RPMI7951 (cell line): ENCODE measurements at places on chromosomes 4 and X.

- DNase-seq = no peak
These were observed 230.1 kb downstream of the OPHN1 start for GRCh38 chrX:68203211-68203610.

DNA sequence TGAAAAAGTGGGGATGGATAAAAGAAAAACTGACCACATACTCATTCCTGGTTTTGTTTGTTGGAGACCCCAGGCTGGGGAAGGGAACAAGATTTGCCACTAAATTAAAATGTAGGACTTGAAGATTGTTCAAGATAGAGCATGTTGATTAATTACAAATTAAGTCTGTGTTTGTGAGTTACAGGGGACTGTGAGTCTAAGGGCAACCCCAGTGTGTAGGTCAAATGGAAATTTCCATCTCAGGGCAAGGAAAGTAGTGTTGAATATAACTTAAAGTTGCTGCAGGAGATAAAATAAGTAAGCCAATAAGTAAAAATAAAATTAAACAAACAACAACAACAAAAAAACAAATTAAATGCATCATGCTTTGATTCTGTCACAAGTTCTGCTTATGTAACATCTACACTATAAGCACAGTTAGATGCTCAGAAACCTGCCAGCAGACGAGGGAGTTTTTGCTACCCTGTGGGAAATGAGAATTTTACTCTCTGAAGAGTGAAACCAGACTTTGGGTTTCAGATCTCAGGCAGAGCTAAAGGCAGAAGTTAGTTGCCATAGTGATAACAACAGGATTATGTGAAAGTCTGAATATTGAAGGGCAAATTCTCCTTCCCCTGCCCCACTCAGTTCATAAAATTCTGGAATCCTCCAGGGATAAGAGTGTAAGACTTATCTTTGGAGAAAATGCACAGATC, 352.3 kb downstream of the GRXCR1 start:
- no peak for DNase-seq

DNA sequence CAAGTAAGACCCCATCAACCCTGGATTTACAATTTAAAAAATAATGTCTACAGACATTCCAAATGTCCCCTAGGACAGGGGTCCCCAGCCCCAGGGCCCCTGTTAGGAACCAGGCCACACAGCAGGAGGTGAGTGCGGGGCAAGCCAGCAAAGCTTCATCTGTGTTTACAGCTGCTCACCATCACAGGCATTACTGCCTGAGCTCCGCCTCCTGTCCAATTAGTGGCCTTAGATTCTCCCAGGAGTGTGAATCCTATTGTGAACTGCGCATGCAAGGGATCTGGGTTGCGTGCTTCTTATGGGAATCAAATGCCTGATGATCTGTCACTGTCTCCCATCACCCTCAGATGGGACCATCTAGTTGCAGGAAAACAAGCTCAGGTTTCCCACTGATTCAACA, 146.1 kb downstream of the ATP10D start:
- no peak for DNase-seq

DNA sequence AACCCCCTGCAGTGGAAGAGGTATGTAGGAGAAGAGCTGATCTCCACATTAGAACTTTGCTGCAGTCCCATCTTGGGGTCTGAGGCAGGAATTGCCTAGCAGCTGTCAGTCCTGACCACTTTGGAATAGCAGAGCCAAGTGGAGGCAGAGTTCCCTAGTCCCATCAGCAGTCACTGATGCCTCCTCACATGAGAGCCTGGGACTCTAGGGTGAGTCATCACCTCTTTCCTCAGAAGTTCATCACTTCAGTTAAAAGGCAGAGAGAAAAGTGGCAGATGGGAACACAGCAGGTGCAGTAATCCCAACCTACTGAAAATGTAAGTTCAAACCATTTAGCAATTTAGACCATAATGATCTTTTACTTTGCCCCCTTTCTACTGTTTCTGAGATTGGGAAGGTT, 73.9 kb upstream of the MED14 start:
- DNase-seq = peak; percentile 41

- peak; percentile 54 for DNase-seq
These were observed 27.5 kb upstream of the ASMTL start for GRCh38 chrX:1480082-1480785.

DNA sequence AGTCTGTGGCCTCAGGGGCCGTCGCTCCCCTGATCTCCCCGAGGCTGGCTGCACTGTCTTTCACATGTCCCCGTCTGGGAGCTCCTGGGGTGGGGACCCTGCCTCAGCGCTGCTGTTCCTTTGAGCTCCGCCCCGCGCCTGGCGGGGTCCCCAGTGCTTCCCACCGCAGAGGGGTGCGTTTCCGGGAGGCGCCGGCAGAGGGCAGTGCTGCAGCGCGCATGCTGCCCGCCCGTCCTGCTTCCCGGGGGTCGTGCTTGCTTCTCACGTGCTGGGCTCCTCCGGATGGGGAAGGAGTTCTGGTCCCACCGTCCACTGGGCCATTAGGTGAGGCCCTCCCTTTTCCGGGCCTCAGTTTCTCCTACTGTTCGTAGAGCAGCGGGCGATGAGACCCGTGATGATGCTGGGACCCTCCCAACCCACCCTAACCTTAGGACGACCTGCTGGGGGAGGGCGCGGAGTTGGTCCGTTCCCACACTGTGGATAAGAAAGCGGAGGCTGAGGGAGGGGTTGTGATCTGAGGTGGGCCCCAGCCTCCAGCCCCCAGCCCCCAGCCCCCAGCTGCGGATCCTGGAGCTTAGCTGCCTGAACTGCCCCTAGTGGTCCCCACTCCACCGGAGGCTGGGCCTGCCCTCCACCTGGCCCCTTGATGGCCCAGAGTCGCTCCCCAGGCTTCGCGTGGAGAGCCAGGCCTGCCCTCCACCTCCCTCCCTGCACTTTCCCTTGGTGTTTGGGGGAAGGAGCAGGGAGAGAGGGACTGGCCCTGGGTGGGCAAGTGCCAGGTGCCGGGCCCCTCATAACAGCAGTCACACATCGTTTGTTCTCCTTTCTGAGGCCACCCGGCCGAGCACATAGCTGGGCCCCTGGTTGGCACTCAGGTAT, 15.3 kb downstream of the CPZ start:
- DNase-seq = no peak

DNA sequence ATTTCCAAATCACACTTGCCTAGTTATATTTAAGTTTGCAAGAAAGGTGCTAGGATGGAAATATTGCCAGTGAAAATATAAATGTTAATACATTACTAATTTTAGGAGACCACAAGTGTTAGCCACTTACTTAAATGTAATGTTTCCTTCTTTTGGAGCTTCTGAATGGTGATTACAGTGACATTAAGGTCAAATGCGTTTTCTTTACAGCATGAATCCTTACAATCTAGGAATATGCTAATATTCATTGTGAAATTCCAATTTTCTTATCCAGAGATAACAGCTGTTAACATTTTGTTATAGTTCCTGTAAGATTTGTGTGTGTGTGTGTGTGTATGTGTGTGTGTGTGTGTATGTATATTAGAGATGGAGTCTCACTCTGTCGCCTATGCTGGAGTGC, 70.2 kb upstream of the NUDT6 start:
- no peak for DNase-seq

GRCh38 chrX:17601441-17602200, 135.7 kb upstream of the SCML1 start:
- no peak for DNase-seq

GRCh38 chr4:139469869-139470268, 15.9 kb downstream of the RAB33B start:
- no peak for DNase-seq

- peak; percentile 78 for DNase-seq
These were observed 86.8 kb upstream of the ETNPPL start for GRCh38 chr4:108849611-108850168.

GRCh38 chrX:149825424-149825823, 43.7 kb downstream of the MAGEA9 start:
- peak; percentile 33 for DNase-seq

DNA sequence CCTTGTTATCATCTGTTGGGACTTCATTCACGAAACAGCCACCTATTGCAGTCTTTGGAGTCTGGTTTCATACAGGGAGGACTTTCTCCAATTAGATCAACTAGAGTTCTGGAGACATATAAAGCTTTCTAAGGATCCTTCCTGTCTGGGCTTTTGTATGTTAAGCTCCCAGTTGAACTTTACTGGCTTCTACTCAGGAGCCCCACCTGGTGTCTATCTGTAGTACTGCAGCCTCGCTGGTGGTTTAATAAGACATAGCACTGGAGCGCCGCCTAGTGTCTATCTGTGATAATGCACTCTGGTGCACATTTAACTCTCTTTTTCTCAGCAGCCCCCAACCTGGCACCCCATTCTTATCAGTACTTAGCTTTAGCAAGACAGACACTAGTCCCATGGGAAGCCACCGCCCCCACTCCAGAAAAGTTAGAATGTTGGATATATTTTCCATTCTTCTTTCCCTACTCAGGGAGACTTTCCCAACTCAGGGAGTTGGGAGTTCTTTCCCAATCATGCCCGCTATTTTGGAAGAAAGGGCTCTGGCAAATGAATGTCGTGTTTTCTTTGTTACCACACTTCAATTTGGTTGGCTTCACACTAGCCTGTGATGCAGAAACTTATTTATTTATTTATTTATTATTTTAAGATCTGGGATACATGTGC, 36.9 kb upstream of the SYTL4 start:
- peak; percentile 47 for DNase-seq

DNA sequence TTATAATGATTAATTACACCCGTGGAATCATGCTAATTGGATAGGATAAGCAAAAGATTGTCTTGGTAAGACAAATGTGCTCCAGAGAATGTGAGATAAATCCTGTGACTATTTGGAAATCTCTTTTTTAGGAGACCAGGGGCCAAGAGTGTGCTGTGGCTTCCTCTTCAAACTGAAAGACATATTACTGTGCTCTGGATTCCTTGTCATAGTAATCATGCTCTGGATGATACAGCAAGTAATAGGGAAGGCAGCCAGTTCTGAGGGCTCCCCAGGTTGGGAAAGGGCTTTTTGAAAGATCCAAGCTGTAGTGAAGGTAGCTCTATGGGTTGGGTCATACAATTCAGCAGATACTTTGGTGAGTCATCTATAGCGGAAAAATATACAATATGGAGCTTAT, 600.5 kb downstream of the PCDH18 start:
- DNase-seq = no peak

GRCh38 chr4:126123611-126124325, 809.0 kb downstream of the FAT4 start:
- DNase-seq = no peak

GRCh38 chr4:129420637-129421036, 324.7 kb downstream of the C4orf33 start:
- DNase-seq = no peak

DNA sequence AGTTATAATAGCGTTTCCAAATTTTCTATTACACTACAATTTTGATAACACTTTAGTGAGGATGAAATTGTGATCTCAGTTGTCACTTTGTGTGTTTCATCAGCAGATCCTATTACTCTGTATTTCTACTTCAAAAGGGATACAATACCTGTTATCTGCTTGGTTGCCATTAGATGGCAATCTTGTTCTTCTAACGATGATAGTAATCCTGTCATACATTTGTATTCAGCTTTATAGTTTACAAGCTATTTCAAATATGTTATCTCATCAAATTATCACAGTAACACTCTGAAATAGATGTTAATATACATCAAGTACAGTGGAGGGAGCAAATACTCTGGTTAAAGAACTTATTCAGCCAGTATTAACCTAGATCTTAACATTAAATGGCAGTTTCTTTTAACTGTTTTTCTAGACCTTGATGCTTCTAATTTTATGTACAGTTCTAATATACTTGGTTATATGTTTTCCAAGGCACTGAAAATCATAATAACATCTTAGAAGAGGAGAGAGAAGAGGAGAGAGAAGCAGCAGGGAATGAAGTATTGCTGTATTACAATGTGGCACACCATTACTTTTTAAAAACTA, 292.0 kb downstream of the CCSER1 start:
- peak; percentile 10 for DNase-seq

GRCh38 chr4:109978704-109979454, 66.2 kb downstream of the EGF start:
- DNase-seq = no peak

DNA sequence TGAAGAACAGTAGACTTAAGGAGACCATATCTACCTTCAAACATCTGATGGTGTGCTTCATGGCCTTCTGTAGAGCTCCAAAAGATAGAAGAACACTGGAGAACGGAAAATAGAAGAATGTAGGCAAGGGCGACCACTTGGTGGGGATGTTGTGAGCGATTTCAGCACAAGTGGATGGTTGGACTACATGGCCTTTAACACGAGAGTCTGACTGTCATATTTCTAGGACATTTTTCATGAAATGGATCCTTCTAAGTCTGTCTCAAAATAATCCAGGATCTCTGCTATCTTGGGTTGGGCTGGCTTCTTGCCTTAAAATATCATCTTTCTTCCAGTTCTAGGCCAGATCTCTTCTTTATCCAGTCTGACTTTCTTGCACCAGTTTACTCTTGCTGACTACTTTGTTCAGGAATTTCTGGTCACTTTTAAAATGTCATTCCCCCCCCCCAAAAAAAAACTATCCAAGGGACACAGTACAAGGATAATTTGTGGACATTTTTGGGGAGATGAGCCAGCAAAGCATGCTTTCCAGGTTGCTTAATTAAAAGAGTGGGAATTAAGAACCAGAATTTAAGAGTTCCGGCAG, 1.2 kb upstream of the MID1IP1 start:
- DNase-seq = peak; percentile 26

GRCh38 chr4:169253904-169254303, 16.9 kb downstream of the SH3RF1 start:
- DNase-seq = peak; percentile 79

DNA sequence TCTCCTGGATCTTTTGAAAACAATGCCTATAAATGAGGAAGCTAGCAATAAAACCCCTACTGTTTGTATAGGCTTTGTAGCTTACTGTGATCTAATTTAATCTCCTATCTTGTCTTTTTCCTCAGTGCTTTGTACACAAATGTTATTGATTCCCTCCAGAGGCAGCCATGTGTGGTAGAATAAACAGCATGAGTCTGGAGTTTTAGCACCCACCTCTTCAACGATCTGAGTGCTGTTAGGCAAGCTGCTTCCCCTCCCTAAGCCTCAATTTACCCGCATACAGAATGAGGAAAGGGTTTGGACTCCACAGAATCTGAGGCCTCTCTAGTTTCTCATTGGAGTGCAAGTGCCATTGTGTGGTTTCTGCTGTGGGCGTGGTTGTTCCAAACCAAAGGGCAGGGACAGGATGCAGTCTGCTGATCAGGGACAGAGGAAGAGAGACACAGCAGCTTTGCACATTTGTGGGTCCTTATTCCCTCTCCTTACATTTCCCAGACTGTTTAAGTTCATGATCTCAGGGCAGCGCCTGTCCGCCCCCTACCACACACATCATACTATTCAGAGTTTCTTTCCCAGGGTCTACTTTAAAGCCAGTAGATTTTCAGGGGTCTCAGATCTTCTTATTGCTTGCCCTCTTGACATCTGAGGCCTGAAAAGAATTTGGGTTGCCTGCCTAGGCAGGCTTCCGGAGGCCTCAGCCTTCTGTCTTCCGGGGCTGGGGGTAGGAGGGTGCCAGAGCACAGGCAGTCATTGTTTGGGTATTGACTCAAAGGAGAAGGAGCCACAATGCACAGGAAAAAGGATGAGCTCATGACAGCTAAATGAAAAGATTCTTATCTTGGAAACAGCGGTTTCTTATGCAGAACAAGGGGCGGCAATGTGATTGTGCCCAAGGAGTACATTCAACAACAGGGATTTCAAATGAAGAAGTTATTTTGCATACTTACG, 114.9 kb upstream of the TEX13D start:
- DNase-seq = peak; percentile 80

GRCh38 chrX:19882066-19882775, 5.2 kb downstream of the SH3KBP1 start:
- DNase-seq = peak; percentile 61
